ENCODE measurements at places on chromosomes 1 and 21.
A peak's percentile ranks its signal among the peaks of the same experiment; 100 is the strongest.

- DNase-seq = no peak
These were observed 8.7 kb downstream of the RGS18 start for GRCh38 chr1:192167011-192167410.

DNA sequence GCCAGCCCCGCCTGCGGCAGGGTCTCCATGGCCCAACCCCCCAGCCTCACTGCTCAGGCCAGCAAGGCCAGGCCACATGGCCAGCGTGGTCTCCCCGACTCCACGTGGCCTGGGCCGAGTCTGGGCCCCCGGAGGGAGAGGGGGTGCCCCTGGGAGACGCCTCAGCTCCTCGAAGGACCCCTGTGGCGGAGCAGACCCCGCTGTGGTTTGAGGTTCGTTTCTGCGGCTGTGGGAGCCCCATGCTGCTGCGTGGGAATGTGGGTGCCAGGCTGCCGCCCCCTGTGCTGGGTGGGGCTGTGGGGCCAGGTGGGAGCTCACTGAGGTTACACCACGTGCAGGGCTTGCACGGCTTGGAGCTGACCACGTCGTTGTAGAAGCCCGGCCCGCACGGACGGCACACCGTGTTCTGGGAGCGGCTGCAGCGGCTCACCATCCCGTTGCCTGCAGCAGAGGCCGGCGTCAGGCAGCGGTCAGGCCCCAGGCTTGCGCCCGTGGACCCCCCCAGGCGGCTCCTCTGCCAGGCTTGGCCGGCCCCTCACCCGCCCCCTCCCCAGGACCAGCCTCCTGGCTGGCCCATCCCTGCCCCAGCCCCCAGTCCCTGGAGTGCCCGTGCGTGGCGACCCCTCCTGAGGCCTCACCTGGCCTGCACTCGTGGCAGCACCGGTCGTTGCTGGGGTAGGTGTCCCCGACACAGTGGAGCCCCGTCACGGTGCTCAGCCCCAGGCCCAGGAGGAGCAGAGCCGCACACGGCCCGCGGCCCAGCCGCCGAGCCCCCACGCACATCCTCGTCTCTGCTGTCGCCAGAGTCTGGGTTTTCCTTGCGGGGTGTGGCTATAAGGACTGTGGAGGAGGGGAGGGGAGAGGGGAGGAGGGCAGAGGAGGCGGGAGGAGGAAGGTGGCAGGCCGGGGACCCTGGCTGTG, at the start of gene TNFRSF4:
Gene TNFRSF4 (minus strand): TSS at position 809 of the 921 bp plus-strand sequence. CDS start 26 bp downstream, at position 783.
- DNase-seq = no peak

DNA sequence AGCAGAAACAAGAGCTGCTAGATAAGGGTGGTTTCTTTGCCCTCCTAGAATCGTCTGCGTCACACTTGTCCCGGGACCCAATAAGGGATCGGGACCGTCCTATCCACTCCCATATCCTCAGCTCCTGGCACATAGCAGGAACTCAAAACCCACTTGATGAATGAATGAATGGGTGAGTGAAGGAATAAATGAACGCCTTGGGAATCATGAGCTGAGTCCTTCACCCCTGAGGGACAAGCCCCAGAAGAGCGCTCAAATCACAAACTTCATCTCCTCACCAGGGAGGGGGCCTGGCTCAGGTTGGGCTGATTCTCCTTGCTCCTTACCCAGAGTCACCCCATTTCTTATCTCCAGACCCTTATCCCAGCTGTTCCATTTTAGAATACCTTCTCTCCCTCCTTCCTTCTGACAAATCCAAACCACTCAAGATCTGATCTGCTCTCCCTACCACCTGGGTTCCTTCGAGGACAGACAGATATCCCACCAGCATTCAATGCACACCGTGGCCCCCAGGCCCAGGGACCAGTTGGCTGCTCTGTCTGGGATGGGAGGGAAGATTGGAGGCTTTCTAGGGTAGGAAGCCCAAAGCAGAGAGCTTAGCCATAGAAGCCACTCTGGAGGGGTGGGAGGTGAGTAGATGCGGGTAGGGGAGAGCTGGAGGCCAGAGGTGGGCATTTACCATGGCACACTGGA, 643 bp upstream of the MOB3C start:
- no peak for DNase-seq

DNA sequence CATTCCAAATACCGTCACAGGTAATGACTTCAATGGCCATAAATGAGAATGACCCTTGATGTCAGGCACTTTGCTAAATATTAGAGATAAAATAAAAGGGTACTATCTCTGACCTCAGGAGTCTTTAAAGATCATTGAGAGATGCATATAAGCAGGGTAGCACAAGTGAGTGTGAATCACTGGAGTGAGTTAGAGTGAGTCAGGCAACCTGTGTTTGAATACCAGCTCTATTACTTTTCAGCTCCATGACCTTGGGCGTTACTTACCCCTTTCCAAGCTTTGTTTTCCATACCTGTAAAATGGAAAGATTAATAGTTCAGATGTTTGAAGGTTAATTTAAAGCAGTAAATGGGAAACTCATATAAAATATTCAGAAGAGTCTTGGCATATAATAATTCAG, 1058.0 kb upstream of the ADGRL4 start:
- DNase-seq = no peak

- peak; percentile 45 for DNase-seq
These were observed 9.2 kb downstream of the PDZK1IP1 start for GRCh38 chr1:47180603-47181094.

DNA sequence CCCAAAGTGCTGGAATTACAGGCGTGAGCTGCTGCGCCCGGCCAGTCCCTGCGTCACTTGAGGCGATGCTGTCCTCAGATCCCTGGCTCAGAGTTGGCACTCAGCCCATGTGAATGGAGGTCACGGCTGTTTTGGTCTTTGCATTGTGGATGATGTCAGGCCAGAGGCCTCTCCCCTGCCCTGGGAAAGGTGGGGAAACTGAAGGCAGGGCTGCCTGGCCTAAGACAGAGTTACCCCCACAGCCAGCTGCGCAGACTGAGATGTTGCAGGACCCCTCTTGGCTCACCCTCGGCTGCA, 821 bp downstream of the MASP2 start:
- DNase-seq = no peak

- no peak for DNase-seq
These were observed 125.5 kb downstream of the NTPCR start for GRCh38 chr1:233075915-233076295.

DNA sequence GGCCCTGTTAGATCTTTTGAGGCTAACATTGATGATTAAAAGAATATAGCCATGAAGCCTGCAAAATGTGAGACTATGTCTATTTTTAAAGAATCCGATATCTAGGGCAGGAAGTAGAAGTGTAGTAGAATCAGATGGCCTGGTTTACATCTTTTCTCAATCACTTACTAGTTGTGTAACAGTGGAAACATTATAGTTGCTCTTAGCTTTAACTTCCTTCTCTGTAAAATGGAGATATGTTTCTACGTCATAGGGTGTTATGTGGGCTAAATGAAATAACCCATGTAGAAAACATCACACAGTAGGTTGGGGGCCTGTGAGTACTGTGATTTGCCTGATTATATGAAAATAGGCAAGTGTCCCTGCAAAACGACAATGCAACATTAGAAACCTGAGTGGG, 4.4 kb upstream of the IGFN1 start:
- DNase-seq = no peak

GRCh38 chr1:175763797-175764196, 20.4 kb upstream of the TNR start:
- DNase-seq = no peak

Measured in EH (cell line).